ENCODE measurements at places on chromosomes 3 and 15.

DNA sequence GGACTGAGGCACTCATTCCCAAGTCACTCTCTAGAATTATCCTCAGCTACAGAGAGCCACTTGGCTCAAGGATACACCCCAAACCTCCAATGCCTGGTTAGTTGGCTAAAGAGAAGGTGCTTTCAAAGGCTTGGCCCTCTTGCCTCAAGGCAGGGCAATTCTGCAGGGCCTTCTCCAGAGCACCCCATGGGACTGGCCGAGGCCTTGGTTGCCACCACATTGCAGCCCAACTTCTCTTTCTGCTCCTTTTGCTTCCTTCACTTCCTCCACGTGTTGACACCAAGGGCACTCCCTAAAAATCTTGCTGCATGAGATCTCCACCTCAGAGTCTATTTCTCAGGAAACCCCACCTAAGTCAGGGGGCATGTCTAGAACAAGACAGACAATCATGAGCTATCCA lies 36.7 kb downstream of the MEGF11 start:
- DNase-seq = no peak

- DNase-seq = no peak
Measured at GRCh38 chr15:92510163-92510882, 116.6 kb downstream of the ST8SIA2 start.

- DNase-seq = no peak
Measured at GRCh38 chr3:23496165-23496564, 293.0 kb downstream of the UBE2E2 start.

DNA sequence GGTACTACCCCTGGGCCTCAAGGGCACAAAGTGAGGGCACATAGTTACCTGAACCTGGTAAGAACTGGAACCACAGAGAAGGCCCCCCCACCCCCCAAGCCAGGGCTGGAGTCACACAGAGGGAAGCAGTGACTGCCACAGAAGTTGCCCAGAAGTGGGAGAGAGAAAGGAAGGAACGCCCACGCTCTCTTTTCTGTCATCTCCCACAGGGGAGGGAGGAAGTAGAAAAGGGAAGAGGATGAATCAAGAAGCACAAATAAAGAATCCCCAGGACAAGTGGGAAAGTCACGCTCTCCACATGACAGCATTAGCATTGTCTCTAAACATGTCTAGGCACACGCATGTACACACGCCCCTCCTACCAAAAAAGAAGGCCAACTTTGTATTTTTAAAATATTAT lies 114.7 kb upstream of the FRMD4B start:
- DNase-seq = no peak

DNA sequence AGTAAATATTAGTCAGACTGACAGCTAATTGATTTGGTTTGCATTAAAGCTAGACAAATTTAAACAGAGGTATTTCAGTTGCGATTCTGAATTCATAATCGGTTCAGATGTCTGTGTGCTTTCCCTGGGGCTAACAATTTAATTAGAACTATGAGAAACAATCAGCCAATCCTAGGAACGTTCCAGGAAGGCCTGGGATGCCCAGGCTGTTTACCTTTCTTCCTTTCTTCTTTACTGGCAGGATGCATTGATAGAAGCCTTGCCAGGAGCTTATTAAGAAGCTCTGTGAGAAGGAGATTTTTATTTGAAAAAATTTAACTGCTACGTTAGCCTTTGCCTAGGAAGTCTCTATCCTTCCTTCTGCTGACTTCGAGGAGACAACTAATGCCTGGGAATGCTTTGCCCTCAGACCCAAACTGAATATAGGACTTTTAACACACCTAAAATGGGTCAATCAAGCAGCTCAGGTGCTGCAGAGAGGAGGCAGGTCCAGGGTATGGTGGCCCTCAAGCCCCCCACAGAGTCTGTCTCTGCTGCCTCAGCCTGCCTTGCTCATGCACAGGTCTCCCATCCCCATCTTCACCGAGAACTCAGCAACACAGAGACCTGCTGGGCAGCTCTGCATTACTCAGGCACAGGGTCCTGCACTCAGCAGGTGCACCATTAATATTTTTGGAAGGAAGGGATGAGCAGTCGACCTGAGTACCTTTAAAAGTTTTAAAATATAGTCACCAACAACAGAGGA lies 48.5 kb downstream of the PCSK6 start:
- no peak for DNase-seq

GRCh38 chr3:81484520-81484919 lies 276.9 kb downstream of the GBE1 start:
- no peak for DNase-seq

DNA sequence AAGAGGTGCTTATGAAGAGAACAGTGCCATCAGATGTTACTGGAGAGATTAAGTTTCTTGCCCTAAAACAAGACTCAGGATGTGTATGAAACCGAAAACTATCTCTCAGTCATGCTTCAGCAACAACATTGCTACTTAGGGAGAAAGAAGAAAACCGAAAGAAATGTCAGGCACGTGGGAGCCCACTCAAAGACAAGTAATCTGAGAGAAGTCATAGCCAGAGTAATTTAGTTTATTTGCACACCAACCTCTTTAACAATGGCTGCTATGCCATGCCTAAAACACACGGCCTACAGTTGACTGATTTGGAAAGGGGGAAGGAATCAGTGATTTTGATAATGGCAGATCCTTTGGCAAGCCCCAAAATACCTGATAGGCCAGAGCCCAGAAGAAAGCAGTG lies 162.9 kb downstream of the TIGIT start:
- peak; percentile 52 for DNase-seq

GRCh38 chr3:89925976-89926375 lies 818.6 kb downstream of the EPHA3 start:
- DNase-seq = no peak

GRCh38 chr3:72214066-72214951 lies 429.4 kb upstream of the PROK2 start:
- no peak for DNase-seq

DNA sequence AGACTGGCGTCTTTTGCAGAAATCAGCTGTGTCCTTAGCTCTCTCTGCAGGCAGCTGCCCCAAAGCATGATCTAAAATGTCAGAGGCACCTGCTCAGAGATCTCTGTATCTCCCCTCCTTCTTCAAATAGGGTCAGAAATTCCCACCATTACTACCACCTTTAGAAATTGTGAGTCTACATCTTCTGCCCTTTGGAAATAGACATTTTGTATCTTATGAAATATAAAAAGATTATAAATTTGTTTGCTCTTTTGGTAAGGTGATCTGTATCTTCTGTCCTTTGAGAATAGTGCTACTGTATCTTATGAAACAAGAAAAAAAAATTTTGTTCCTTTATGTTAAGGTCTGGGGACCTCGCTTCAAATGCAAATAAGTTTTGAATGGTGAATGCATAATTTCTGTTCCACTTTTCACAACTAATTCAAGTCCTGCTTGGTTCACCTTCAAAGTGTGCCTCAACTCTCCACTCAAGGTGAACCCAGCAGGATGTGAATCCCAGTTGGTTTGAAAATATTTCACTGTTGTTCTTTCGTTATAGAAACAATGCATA lies 28.3 kb upstream of the GPD1L start:
- DNase-seq = no peak

DNA sequence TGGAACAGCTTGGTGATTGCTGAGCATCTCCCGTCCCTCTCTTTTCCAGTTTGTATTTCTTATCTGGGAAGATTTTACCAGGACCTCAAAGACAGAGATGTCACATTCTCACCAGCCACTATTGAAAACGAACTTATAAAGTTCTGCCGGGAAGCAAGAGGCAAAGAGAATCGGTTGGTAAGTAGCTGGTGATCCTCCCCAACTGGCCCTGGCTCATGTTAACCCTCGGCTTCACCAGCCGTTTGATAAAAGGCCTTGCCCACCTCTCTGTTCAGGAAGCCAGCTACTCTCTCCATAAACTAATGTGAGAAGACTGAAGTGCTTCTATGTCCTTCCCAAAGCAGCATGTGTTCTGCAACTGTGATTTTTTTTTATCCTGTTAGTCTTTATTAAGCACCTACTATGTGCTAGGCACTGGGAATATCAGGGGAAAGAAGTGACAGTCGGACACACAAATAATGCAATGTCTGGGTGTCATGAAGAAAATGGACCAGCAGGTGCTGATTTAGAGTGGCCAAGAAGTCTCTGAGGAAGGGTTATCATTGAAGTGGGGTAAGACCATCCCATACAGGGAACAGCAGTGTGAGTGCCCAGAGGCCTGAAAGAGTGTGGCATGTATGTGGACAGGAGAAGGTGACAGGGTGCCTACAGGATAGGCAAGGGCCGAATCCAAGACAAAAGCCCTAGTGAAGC lies 1.2 kb downstream of the MANF start:
- no peak for DNase-seq

GRCh38 chr15:92014281-92015030 lies 160.9 kb downstream of the SLCO3A1 start:
- DNase-seq = no peak

DNA sequence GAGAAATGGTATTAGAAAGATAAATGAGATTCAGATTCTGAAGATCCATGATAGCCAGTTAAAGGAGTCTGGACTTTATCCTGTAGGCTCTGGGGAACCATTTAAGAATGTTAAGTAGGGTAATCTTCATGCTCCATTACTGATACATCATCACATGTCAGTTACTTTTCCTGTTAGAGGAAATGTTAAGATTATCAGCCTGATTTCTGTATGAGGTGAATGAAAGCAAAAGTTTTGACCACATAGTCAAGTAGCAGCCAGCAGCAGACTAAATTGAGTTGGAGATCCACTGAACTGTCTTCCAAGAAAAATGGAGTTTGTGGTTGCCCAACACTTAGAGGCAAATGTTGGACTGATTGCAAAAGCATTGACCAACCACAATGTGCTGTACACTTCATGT lies 4.7 kb upstream of the COPB2 start:
- no peak for DNase-seq

- DNase-seq = no peak
Measured at GRCh38 chr3:6785726-6786125, 75.2 kb upstream of the GRM7 start.

- peak; percentile 72 for DNase-seq
Measured at GRCh38 chr3:128282380-128283196, 129.3 kb downstream of the EEFSEC start.

GRCh38 chr3:117454254-117454653 lies 744.7 kb downstream of the TUSC7 start:
- peak; percentile 37 for DNase-seq

GRCh38 chr3:193010191-193010590 lies 92.5 kb upstream of the MB21D2 start:
- DNase-seq = peak; percentile 74

DNA sequence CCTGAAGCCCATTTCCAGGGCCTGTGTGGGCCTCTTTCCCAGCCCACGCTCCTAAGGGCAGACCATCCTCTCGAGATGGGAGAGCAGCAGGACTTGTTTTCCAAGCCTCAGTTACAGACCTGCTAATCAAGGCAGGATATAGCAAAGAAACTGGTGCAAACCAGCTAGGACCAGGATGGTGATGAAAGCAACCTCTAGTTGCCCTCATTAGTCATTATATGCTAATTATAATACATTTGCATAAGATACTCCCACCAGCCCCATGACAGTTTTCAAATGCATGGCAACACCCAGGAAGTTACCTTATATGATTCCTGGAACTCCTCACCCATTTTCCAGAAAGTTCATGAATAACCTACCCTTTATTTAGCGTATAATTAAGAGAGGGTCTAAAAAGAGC lies 34.4 kb upstream of the TRH start:
- no peak for DNase-seq

- DNase-seq = no peak
Measured at GRCh38 chr3:147915057-147915456, 505.9 kb downstream of the ZIC1 start.

- DNase-seq = no peak
Measured at GRCh38 chr3:178551916-178552321, 15.7 kb downstream of the KCNMB2 start.

DNA sequence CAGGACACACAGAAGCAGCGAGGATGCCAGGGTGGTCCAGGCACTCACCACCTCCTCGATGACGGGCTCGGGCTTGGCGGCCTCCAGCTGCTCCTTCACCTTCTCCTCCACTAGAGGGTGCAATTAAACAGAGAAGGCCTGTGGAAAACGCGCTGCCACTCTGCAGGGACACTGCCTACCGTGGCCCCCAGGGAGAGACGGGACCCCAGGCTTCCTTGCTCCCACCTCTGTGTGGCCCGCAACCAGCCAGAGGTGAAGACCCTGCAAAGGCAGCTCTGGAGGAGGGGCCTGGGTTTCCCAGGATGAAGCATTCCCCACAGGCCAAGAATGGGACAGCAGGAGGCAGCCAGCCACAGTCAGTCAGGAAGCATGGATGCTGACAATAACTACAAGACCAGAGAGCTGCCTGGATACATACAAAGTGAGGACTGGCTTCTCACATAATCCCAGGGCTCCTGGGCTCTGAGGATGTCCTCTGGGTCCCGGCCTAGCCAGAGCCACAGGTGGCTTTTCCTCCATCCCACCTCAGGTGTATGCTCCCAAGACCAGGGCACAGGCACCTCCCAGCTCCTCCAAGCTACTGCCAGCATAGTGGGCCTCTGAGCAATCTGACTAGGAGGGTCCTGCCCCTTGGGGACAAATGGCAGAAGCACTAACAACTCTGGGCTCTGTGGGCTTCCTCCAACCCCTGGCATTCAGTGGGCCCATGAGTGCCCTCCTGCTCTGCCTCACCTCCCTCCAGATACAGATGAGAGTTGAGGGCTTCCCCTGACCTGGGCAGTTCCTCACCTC lies 46.2 kb downstream of the PTH1R start:
- no peak for DNase-seq

- no peak for DNase-seq
Measured at GRCh38 chr15:98292442-98293240, 332.1 kb downstream of the ARRDC4 start.

DNA sequence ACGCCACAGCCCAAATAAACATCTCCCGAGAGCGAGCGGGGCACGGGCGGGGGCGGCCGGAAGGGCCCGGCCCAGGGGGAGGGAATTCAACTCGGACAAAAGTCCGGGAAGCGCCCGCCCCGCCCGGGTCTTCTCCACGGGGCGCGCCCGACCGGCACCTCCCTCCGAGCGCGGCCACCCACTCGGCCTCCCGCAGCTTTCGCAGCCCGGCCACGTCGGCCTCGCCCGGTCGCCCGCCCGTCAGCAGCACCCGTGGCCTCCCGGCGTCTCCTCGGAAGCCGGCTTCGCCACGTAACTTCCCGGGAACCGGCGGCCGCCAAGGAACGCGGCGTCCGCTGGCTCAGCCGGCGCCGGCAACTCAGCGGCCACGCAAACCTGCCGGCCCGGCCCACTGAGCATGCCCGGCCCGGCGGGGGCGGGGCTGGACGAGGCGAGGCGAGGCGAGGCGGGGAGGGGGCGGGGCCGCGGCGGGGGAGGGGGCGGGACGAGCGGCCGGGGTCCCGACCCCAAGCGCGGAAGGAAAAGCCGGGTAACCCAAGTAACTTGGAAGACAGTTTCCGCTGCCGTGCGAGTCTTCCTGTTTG lies at the start of gene TJP1:
Gene TJP1, minus strand, starts transcription at position 369 of the 584 bp plus-strand sequence. CDS start 440 bp downstream, outside the sequence.
- peak; percentile 44 for DNase-seq

GRCh38 chr3:38247366-38248035 lies 18.1 kb upstream of the SLC22A13 start:
- peak; percentile 3 for DNase-seq

DNA sequence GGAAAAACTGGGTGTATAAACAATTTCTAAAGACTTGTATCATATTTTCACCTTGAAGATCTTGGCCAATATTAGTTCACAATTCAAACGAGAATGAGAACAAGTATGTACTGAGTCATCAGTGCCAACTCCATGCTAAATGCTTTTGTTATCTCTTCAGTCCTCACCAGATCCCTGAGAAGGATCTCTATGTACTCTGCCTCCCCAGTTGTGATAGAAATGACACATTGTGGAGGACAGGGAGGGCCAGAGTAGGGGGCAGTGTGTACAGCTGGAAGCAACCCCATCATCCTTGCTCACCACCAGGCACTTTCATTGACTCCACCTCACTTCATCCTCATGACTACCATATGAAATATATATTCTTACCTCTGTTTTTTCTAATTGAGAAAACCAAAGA lies 353.7 kb upstream of the SOX2 start:
- DNase-seq = no peak
